Right cardiac atrium (tissue), 5 donors: ENCODE measurements at places on chromosomes 7 and 10. TPM values are rescaled to one million over a fixed set of nuclear protein-coding genes. Genes with fewer than 3 reads are reported as not detected.

DNA sequence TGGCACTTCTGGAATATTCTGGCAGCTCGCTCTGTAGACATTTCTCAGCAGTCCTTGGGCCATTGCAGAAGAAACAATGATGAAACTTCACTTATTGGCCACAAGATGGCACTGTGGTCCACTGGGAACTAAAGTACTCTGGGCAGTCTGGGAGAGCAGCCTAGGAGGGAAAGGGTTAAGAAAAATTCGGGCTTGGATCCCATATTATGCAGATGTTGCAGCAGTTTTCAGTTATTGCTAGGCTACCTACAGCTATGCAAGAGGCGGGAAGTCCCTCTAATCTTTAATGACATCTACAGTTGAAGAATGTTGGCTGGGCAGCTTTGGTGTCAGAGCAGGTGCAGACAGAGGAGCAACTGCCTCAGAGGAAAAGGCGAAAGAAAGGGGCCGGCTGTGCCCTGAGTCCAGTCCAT, 201.7 kb upstream of the PRSS58 start:
- DNase-seq = no peak

- DNase-seq = no peak
These were observed 13.4 kb downstream of the NOC3L start for GRCh38 chr10:94349327-94349726.

DNA sequence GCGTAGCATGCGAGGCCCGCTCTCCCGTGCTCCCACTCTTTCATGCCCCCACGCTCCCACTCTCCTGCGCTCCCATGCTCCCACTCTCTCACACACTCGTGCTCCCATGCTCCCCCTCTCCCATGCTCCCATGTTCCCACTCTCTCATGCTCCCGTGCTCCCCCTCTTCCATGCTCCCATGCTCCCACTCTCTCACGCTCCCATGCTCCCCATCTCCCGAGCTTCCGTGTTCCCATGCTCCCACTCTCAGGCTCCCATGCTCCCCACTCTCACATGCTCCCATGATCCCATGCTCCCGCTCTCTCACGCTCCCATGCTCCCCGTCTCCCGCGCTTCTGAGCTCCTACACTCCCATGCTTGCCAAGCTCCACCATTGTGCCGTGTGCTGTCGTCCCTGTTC, 84.4 kb upstream of the ANLN start:
- peak; percentile 43 for DNase-seq

Gene ACTR1A
- polyA plus RNA-seq = 106 TPM

DNA sequence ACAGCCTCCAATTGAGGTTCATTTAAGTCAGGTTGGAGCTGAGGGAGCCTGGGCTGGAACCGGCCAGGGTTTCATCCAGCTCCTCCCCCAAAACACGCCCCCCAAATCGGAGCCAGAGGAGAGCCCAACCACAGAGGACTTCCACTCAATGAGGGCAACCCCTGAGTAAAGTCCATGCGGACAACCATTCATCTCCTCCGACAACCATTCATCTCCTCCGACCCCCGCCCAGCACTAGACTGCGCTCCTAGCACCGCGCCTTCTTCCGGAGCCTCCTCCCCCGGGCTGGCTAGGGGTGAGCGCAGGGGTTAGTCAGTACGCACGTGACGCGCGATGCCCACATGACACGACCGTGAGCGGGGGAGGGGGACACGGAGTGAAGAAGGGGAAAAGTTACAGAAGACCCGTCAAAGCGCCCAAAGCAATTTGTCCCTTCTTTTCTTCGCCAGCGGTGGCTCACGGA, 1.4 kb downstream of the MAGI2 start:
- DNase-seq = peak; percentile 95

- DNase-seq = no peak
These were observed 6.9 kb upstream of the LAMB4 start for GRCh38 chr7:108137040-108137439.

- no peak for DNase-seq
These were observed 59.2 kb upstream of the OIT3 start for GRCh38 chr10:72834183-72834825.

DNA sequence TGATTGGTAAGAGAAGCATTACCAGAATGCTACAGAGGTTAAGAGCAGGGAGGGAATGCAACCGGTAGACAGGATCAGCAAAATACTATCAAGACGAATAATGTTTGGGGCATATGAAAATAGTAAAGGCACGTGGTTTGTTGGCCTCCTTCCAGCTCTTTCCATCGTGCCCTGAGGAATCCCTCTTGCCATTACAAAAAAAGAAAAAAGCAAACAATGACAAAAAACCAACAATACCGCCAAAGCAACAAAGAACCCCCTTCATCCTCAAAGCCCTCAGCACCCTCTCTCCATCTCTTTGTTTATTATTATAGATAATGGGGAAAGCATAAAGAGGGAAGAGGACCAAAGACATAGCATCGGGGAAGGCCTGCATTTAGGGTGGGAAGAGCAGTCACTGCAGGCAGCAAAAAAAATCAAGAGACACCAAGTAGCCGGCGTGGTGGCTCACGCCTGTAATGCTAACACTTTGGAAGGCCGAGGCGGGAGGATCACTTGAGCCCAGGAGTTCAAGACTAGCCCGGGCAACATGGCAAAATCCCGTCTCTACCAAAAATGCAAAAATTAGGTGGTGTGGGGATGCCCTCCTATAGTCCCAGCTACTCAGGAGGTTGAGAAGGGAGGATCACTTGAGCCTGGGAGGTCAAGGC, 78.0 kb downstream of the HIP1 start:
- DNase-seq = no peak

DNA sequence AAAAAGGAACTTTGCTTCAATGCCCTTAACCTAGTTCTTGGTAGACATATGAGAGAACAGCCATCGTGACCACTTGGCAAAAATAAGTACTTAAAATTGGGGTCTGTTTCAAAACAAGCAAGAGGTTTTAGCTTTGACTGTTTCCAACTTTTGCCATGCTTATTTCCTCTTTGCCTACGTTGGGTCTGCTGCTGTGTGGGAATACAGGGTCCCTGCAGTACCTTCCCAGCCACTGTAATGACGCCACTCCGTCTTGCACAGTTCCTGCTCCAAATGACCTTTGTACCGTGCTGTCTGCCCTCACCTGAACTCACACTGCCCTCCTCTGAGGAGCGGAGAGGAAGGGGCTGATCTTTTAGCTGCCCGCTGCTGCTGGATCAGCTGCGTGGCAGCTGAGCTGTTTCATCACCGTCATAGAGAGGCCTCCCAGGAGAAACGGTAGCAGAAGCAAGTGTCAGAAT, 133.1 kb downstream of the MAPK8 start:
- DNase-seq = no peak

DNA sequence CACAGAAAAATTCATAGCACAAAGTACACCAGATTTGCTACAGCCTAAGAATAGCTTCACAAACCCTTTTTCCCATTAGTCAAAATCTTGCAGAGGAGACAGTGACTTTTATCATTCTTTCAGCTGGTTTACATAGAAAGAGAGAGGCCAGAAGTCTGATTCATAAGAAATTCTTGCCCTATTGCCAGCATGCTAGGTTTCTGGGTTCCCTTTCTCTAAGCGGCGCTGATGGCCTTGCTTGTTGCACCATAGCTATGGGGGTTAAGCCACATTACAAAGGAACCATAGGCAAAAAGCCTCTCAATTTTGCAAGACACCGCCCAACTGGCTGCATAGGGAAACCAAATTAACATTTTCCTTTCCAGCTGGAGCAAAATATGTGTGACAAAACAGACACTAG, 87.4 kb downstream of the ZNF467 start:
- DNase-seq = no peak

DNA sequence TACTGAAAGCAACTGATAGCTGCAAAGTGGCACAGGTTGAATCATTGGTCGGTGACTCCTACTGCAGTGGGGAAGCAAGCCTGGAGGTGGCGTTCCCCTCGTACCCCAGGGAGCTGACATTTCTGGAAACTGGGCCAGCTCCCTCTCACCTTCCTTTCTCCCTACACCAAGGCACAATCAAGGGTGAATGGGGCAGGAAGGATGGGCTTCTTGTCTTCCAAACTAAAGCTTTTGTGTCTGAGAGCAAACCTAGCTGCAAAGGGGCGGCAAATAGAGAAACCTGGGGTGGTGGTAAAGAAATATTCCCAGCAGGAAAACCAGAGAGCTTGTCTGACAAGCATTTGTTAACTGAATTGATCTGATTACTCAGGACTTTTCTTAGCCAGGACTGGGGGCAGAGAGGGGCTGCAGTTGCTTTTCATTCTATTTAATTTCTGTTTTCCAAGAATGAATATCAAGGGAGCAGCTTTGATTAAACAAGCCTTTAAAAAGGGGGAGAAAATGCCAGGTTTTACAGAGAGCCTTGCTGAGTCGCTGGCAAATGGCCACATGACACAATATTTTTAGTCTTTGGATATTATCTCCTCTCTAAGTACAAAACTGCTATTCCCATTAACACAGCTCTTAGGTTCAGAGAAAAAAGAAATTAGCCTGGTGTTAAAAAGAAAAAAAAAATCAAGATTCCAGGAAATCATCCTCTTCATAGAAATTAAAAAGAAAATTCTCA, 27.8 kb downstream of the CDHR3 start:
- DNase-seq = peak; percentile 56

Gene SFRP5
- 110 TPM for polyA plus RNA-seq

DNA sequence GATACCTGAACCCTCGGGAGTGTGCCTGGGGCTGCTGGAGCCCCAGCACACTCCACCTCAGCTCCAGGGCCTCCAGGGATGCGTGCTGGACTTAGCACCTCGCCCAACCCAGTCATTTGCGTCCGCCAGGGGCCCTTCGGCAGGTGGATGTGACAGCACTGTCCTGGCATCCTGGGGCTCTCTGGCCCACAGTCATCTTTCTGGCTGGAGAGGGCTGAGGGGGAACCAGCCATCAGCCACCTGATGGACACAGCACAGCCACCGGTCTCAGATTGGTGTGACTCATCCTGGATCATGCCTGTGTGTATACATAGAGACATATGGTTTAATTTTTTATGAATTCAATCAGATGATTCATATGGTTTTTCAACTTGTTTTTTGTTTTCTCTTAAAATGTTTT, 11.1 kb downstream of the ZNF775 start:
- no peak for DNase-seq

Gene HOGA1
- polyA plus RNA-seq = 15.0 TPM

Gene AMPH
- 1.3 TPM for polyA plus RNA-seq

- no peak for DNase-seq
These were observed 318.2 kb upstream of the CELF2 start for GRCh38 chr10:10699427-10699826.

Gene SORBS1
- polyA plus RNA-seq = 225 TPM
